Fibroblast of the conjunctiva (primary cell): ENCODE measurements at places on chromosomes 16 and 17.

- peak; percentile 8 for DNase-seq
Measured at GRCh38 chr17:51427323-51427811, 167.0 kb downstream of the UTP18 start.

DNA sequence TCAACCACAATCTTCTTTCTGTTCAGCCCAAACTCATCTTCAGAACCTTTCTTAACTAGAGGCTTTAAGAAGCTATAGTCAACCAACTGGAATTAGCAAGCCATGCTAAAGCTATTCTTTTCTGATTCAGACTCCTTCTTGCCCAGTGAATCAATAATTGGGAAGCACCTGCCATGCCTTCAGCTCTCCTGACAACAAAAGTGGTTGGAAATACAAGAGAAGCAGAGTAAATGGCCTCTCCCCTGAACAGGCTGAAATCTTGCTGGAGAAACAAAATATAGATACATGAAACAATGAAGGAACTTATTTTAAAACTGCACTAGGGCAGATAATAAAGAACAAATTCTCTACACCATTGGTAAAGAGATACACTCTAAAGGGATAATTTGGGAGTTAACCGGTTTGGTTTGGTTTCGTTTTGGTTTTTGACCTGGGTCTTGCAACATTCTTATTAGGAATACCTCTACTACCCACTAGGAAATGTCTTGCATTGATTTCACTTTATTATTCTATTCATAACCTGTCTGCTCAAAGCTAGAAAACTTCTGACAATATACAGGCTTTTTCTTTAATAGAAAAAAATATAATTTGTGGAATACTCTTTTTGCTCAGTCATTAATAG lies 173.6 kb upstream of the DYNLRB2 start:
- no peak for DNase-seq

- DNase-seq = no peak
Measured at GRCh38 chr17:47728214-47728877, 4.7 kb upstream of the TBX21 start.

DNA sequence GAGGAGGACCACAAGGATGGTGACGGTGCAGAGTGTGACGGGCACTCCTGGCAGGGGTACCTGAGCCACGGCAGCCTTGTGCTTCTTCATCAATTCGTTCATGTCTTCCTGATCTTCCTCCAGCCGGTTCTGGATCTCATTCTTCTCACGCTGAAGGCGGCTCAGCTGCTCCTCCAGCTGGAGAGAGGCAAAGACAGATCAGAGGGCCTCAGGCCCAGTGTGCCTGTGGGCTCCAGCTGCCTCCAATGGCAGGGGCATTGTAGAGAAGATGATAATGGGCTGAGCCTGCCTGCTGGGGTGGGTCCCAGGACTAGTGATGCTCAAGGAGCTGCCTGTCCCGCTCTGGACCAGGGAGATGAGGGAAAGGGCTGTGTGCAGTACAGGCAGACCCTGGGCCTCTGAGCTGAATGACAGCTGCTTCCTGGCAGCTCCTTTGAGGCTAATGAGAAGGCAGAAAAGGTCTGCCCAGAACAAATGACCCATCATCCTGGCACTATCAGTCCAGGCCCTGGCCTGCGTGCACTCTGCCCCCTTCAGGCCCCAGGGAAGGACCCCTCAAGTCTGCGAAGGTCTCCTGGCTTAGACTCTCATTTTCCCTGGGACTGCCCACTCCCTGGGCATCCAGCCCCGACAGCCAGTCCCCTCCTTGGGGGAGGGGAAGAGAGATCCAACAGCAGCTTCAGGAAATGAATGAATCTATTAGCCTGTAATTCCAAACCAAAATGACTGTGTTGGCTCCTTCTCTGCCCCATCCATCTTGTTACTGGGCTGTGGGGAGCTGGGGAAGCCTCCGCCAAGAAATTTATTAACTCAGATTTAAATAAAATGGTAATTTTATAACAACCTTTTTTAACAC lies 48.0 kb downstream of the PIPOX start:
- no peak for DNase-seq

- no peak for DNase-seq
Measured at GRCh38 chr17:34634551-34635160, 55.3 kb downstream of the TMEM132E start.

DNA sequence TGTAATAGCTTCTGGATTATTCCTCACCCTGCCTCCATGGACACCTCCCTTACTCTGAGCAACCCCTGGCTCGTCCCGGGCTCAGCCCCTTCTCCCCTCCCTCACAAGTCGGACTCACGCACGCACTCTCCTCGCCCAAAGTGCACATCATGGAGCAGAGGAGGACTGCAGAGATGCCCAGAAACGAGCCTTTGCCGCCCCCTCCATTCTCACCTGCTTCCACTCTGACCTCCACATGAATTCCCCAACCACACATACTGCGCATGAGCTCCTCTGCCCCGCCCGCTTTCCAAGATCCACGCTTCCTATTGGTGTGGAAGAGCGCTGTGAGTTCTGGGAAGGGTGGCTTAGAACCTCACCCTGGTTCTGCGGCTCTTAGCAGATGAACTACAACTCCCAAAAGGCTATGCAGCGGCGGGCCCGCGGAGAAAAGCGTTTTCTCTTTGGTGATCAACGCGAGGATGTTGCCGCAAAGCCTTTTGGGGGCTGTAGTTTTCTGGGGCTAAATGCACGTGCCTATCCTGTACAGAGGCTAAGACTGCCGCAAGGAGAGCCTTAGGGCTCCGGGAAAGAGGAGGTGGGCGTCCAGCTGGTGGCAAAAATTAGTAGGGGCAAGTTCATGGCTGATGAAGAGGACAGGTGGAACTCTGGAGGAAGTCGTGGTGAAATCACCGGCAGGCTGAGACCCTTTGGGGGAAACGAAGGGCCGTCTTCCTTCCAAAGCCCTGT lies at the start of gene PHB1:
Gene PHB1 (minus strand): TSS at position 261 of the 729 bp plus-strand sequence. CDS start 1,618 bp downstream, outside the sequence.
- peak; percentile 94 for DNase-seq

GRCh38 chr17:29855686-29856085 lies 74.3 kb downstream of the SSH2 start:
- peak; percentile 26 for DNase-seq

DNA sequence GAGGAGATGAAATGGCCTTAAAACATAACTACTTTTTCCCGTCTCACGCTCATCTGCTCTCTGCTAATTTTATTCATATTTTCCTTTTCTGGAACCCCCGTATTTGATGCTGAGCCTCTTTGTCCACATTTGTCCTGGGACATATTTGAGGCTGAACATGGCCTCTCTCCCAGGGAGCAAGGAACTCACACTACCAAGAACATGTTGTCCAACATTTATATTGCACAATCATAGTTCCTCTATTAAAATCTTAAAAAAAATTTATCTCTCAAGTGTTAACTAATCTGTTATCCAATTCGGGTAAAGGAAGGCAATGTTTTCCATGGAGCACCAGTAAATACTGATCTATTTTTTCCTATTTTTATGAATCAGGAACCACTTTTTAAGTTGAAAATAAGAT lies 60.2 kb downstream of the CMC2 start:
- DNase-seq = no peak

DNA sequence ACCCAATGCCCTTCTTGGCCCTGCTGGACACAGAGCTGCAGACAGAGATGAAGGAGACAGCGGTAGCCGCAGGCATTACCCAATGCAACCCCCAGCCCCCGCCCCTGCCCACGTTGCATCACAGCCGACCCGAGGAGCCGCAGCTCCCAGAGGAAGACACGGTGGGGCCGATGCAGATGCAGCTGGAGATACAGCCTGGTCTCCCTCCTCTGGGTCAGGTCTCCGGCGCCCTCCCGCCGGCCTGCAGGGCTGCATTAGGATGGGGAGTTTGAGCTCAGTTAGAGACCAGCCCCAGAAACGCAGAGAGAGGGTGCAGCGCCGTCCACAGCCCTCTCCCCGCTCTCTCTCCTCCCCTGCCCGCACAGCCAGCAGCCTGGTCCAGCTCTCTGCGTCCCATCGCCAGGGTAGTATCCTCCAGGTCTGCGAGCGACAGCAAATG lies 19.4 kb upstream of the UBE2I start:
- DNase-seq = no peak

GRCh38 chr17:2849327-2849670 lies 53.1 kb downstream of the RAP1GAP2 start:
- DNase-seq = no peak

DNA sequence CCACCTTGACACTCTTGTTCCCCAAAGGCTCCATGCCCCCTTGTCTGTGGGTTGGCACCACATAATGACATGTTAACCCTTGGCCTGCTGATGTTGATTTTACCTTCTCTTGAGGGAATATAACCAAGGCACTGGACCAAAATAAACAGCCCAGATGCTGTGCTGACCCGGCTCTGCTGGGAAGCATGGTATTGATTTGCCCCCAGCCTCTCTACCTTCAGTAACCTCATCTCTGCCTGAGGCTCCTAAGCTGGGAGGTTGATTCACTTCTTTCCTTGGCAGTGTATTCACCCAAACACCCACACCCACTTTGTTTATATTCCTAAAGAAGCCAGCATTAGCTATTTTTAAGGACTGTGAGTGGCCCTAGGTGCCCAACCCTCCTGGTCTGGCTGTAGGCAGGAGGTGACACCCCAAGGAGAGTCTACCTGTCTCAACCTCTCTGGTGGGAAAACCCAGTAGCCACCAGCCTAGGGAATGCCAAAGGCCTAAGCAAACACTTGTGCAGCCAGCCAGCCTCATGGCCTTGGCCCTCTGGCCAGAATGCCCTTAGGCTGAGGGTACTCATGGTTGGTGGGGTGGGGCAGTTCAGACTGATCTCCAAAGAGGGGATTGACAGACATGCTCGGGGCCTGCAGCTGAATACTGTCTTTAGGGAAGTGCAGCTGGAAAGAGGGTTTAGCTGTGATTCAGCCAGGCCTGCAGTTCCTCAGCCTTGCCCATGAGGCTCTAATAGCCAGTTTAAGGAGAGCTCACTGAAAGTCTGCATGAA lies 42.7 kb downstream of the GNAO1 start:
- no peak for DNase-seq

DNA sequence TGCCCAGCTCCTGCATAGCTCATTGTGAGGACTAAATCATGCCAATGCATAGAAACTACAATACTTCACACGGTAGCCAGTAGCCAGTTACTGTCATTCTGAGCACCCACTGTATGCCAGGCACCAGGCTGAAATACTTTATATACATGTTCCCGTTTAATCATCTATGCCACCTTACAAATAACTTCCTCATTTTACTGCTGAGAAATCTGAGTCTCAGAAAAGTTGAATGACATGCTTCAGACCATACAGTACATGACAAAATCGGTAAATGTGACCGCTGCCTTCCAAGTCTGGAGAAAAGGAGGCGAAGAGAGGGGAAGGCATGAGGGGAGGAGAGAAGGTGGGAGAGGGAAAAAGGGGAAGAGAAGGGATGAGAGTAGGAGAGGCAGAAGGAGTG lies 9.2 kb upstream of the TLCD3B start:
- no peak for DNase-seq

- peak; percentile 34 for DNase-seq
Measured at GRCh38 chr17:18235743-18236256, 10.4 kb downstream of the LLGL1 start.

DNA sequence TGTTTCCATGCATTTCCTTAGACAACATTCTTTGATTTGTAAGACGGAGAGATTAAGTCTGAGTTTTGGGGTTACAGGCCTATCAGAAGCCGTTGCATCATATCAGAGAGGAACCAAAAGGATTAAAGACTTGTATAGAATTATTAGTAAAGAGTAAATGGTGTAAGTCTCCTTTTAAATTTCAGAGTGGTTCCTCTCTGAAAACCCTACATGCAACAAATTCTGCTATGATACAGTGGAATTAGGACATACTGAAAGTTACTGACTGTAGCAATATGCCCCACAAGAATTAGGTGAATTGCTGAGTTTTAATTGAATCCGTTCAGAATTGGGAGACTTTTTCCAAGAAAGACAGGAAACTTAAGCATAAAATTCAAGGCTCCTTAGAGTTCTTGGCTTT lies 221.6 kb downstream of the FTO start:
- DNase-seq = no peak

DNA sequence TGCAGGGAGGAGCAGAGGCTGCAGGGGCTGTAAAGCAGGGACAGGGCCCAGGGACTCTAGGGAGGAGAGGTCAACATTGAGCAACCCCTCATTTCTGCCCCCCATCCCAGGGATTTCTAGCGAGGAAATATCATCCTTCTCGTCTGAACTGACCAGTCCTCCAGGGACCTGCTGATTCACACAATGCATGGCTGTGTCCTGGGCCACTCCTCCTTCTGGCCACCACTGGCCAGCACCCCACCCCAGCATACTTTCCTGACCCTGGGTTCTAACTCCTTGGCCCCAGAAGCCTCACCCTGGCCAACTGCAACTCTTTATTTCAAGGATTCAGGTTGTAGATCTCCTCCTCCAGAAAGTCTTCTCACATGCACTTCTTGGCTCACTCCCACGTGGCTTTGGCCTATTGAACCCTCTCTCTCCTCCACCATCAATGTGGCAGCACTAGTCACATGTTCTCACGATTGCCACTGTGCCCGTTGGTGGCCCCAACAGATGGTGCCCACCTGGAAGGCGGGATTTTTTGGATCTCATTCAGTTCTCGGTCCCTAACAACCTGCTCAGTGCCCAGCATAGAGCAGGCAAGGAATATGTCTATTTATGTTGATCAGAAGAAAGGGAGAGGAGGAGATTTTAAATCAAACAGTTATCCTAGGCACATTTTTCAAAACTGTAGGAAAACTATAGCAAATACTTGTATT lies 41.5 kb downstream of the CUEDC1 start:
- no peak for DNase-seq
